ENCODE measurements at places on chromosomes 11 and 22.
A peak's percentile ranks its signal among the peaks of the same experiment; 100 is the strongest.

DNA sequence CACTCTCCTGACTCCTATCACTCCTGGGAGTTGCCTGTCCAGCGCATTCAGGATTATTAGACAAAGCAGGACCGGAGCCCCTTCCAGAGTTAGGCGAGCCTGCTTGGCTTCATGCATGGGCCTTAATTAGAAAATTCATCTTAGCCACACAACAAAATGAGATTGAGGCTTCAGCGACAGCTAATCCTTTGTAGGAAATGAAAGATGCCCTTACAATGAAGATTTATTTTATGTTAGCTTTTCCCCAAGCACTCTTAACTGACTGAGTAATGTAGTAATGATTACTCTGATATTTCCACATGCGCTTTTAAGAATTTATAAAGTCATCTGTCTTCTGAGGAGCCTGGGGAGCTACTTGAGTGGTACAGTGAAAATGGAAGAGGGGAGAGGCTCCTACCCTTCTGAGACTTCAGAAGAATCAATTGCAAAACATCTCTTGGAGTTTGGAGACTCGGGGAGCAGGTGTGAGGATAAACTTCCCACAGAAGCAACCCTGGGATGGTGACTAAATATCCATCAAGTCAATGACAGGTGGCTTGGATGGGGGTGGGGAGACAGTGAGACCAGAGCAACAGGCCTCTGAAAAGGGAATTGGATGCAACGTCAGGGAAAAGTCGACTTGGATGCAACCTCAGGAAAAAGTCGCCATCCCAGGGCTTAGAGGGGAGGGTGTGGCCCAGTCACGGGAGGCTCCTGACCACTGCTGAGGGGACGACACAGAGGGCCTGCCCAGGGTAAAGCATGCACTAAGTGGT, 434.5 kb upstream of the B3GAT1 start:
- DNase-seq = no peak

- no peak for DNase-seq
Measured at GRCh38 chr22:24845041-24845898, 39.3 kb downstream of the SGSM1 start.

DNA sequence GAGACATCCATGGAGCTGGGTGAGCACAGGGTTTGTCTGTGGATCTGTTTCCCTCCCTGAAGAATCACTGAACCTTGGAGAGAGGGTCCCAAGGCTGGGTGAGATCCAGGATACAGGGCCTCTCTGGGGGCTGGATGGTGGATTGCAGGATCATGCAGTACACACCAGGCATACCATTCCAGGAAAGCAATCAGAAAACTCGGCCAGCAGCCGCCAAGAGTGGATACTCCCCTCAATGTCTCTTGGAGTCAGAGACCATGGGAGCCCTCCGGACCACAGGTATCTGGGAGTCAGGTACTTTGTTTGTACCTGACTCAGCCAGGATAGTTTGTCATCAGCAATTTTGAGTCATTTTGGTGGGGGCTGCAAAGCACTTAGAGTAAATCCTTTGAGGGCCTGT, 14.6 kb upstream of the SYT13 start:
- peak; percentile 86 for DNase-seq

DNA sequence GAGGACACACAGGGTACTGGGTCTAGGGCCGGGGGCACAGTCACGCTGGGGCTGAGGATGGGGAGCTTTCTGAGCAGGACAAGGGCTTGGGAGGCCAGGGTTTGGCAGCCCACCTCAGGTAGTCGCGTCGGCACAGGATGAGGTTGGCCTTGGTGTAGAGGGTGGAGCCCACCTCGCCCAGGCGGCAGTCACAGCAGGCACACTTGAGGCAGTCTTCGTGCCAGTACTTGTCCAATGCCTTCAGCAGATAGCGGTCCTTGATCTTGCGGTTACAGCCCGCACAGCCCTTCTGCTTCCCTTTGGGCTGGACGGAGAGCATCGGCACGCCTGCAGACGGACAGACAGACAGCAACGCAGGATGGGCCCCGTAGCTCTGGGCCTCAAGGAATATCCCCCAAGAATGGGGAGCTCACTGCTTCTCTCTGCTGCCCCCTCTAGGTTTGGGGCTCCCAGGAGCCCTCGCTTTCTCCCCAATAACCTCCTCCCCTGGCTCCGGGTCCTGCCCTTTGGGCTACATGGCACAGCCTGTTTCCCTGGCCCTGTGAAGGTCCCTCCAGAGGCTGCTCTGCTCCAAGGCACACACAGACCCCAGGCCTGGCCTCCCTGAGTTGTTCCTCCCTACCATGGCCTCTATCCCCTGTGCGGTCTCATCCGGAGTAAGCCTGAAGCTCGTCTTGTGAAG, 33.4 kb downstream of the LMO1 start:
- DNase-seq = no peak

DNA sequence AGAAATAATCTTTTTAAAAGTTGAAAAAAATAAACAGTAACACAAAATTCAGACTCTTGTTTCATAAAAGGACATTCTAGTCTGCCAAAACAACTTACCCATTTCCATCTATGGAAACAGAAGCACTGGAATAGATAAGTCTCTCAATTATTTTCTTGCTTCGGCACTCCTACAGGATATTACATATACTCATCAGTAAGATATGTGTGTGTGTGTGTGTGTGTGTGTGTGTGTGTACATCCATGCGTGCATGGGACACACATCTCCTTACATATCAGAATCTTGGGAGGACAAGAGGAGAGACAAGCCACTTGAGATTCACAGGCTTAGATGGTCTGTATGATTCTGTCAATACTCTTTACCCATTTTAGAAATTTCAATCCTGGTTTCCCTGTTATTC, 144.6 kb downstream of the ATG16L2 start:
- no peak for DNase-seq

GRCh38 chr11:17839450-17839849, 104.9 kb downstream of the KCNC1 start:
- DNase-seq = no peak

DNA sequence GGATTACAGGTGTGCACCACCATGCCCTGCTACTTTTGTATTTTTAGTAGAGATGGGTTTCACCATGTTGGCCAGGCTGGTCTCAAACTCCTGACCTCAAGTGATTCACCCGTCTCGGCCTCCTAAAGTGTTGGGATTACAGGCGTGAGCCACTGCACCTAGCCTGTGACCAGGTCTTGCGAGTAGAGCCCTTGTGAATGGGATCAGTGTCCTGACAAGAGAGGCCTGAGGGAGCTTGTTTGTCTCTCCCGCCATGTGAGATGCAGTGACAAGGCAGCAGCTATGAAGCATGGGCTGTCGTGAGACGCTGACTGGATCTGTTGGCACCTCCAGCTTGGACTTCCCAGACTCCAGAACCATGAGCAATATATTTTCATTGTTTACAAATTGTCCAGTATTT, 69.3 kb downstream of the LRRC32 start:
- DNase-seq = no peak

GRCh38 chr11:106937111-106937510, 81.2 kb downstream of the GUCY1A2 start:
- DNase-seq = no peak

DNA sequence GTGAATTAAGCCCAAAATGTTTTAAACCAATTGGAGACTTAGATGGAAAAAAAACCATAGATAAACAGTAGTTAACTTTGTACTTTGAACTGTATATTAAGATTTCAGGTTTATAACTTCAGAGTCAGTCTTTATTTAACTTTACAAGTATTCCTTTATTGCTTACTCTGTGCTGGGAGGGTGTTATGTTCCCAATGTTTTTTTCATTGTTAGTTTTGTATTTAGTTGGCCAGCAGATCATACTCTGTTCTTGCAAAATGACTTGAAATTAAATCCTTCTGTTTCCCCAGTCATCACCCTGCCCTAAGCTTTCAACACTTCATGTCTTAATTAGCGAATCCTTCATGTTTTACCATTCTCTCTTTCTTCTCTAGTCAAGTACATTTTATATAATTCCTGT, 25.3 kb downstream of the SIK2 start:
- no peak for DNase-seq

- no peak for DNase-seq
Measured at GRCh38 chr11:76836613-76837291, 24.0 kb upstream of the ACER3 start.

- DNase-seq = no peak
Measured at GRCh38 chr22:44146088-44146861, 34.5 kb upstream of the PARVG start.

- no peak for DNase-seq
Measured at GRCh38 chr11:66178183-66178582, 90.3 kb upstream of the RAB1B start.

All from esophagus muscularis mucosa (tissue), 4 donors.